Stimulated activated CD8-positive, alpha-beta memory T cell treated with anti-CD3 and anti-CD28 coated beads, Interleukin-12 subunit alpha, Interleukin-12 subunit beta, amount 100 ng/mL, for 4 hours (primary cell): ENCODE measurements at places on chromosomes 2 and 18.

- no peak for DNase-seq
Measured at GRCh38 chr2:9210030-9210429, 3.4 kb downstream of the ASAP2 start.

GRCh38 chr2:16117021-16117700 is 176.8 kb downstream of the MYCN start:
- no peak for DNase-seq

GRCh38 chr18:13831864-13832508 is 8.0 kb downstream of the MC5R start:
- DNase-seq = no peak

- no peak for DNase-seq
Measured at GRCh38 chr2:96801786-96802595, 14.1 kb upstream of the CNNM3 start.

- DNase-seq = no peak
Measured at GRCh38 chr2:67840460-67841068, 222.2 kb downstream of the C1D start.

DNA sequence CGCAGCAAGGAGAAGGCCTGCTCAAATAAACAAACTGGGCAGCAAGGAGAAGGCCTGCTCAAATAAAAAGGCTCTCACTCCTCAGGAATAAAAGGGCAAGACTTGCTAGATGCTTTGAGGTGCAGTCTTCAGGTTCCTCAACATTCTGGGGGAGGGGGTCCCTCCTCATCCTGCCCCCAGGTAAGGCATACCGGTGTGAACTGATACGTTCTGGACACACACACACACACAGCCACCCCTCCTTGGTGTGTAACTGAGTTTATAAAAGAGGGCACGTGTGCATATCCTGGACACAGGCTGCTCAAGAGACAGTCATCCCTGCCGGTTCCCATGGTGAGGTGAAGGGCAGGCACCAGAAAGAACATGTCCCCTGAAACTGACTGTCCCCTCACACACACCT is 4.5 kb downstream of the TEX261 start:
- no peak for DNase-seq

- no peak for DNase-seq
Measured at GRCh38 chr2:56684327-56684726, 500.5 kb downstream of the CCDC85A start.
